ENCODE measurements at places on chromosomes 11 and 22.

GRCh38 chr11:3913921-3914320, 58.5 kb downstream of the STIM1 start:
- DNase-seq = no peak

DNA sequence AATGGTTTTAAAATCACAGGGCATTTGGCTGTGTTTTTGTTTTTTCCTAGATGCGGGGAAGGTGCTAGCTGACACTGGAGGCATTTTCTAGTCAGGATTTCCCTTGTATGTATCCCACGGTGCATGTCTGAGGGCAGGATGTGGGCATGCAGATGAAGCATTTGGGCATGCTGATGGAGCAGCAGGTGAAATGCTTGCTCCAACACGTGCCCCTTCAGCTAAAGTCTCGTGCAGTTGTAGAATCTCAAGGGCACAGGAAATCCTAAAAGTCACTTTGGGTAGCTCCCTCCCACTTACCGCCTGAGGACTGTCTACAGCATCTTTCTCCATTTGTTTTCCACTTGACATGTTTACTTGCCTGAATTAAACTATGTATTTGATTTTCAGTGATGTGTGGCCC, 429.4 kb upstream of the B3GAT1 start:
- no peak for DNase-seq

DNA sequence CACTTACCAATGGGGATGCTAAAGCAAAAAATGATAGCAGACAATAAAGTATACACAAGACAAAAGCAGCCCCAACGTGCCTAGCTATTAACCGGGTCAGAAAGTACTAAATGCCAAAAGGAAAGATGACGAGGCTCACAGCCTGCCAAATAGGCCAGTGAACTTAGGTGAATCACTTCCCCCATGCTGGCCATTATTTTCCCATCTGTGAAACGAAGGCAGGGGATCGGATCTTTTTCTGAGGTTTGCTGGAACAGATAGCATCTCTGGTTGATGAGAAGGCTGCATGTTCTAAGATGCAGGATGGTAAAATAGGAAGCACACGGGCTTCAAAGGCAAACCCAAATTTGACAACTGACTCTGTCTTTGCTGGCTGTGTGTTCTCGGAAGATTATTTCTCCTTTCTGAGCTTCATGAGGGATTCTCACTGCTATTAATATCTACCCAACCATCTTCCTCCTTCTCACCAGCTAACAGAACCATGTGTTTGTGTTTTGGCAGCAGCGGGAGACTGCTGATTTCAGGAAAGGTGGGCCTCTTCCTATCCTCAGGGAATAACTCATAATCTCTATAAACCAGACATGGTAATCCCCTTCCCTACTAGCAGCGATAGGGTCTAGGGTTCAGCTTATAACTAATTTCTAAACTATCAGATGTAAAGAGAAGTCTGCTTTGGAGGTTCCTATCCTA, 390.7 kb downstream of the LARGE1 start:
- no peak for DNase-seq

- DNase-seq = no peak
Observed at GRCh38 chr11:92830377-92831155, 138.9 kb upstream of the MTNR1B start.

- DNase-seq = no peak
Observed at GRCh38 chr11:44746894-44747293, 20.1 kb downstream of the TSPAN18 start.

DNA sequence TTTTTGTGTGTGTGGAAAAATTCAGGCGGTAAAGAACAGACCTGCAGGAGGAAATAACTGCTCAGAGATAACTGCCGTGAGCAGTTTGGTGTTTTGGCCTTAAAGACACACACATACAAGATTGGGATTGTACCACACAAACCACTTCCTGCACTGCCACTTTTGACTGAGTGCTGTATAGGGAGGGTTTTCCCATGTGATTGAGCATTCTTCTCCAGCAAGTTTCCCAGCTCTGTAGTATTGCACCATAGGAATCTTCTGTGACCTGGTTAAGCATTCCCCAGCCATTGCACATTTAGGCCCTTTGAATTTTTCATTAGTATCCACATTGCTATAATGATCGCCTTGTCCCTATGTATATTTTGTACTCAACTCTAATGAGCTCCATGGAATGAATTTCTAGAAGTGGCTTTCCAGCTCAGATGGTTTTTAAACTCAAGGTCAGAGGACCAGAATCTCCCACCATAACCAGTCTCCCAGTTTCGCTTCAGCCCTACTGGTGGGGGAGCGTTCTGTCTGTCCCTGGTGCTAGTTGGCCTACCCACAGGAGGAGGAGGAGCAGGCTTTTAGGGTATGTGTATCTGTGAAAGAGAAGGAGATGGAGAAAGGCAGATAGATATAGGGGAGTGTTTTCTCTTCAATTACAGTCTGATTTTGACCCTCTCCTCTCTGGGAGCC, 9.3 kb downstream of the CD82 start:
- no peak for DNase-seq

DNA sequence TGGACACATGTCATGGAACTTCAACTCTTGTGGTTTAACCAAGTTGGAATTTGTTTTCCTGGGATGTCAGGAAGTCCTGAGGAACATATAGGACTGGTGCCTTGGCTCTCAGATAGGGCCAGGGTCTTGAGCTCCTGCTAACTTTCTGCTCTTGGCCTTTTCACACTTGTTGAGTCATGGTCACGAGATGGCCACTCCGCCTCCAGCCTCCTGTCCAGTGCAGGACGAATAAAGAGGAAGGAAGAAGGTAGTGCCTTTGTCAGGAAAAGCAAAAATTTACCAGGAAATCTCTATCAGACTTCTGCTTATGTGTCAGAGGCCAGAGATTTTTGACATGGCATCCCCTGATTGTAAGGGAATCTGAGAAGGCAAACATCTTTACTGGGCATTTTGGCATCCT, 89.1 kb upstream of the ARHGAP20 start:
- no peak for DNase-seq

DNA sequence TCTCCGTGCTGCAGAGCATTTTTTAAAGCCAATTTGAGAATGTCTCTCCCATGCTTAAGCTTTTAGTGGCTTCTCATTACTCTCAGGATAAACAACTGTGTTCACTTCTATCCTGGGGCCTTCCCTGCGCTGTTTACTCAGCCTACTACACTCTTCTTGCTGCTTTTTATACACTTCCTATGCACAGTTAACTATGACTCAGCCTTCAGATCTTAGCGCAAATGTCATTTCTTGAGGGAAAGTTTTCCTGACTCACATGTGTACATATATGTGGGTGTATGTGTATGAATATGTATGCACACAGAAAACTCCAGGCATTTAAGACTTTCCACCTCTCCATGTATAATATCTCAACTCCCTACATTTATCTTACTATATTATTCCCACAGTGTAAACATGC, 9.8 kb downstream of the THAP12 start:
- DNase-seq = no peak

DNA sequence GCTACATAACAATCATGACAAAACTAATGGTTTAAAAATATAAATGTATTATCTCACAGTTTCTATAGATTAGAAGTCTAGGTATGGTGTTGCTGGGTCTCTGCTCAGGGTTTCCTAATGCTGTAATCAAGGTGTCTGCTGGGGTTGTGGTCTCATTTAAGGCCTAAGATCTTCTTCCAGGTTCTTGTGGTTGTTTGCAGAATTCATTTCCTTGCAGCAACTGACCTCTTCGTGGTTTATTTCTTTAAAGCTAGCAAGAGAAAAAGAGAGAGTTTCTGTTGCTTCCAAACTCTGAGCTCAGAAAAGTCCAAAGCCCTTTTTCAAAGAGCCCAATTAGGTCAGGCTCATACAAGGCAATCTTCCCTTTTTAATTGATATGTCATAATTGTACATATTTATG, 452.7 kb upstream of the CCDC179 start:
- DNase-seq = no peak

DNA sequence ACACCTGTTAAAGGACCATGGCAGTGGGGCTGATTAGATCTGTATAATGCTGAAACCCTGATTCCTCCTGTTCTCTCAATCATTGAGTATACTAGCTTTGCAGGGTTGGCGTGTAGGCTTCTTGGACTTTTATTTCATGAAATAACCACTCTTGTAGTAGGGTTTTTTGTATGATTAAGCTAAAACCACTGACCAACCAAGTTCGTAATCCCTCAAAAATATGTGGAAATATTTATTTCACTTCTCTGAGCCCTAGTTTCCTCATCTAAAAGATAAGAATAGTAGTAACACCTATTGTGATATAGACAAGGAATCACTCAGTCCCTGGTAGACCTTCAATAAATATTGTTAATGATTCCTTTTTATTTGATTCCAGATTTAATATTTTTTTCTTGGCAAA, 4.2 kb downstream of the API5 start:
- DNase-seq = no peak

DNA sequence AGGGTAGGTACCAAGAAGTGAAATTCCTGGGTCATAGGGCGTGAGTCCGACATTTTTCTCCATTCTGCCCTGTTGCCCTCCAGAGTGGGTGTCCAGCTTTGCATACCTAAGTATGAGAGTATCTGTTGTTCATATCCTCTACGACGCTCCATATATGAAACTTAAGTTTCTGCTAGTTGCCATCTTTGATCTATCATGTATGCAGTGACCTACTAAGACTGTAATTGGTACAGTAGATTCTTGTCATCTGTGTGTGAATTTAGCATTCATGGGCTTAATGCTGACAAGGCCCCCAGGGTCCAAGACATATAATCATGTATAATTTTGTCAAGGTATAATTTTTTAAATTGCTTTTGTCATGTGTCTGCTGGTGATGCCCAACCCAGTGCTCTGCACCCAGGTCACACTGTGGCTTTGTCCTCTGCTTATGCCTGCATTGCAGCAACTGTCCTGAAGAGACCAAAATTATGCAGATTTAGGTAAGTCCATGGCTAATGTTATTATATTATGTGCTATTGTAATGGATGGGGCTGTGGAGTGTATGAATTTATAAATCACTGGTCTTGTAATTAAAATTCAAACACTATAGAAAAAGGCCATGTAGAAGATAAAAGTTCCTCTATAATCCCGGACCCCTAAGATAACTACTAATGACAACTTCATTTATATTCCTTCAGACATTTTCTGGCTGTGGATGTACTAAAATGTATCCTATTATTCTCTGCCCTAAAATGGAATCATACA, 12.2 kb downstream of the NEAT1 start:
- DNase-seq = no peak

DNA sequence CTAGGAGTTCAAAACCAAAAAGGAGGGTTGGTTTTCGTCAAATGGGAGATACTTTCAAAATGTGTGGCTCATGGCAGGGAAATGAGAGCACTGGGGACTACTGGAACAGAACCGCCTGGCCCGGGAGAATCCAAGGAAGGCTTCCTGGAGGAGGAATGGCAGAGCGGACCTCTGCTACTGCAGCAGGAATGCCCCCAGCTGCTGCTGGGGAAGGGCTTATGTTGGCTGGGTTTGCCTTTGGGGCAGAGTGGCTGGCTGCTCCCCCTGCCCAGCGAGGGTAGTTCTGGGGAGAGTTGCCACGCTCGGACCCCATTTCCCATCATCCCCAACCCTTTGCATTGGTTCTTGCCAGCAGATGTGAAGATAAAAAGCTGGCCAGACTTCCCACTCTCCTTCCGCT, 10.6 kb upstream of the APOBEC3A start:
- DNase-seq = no peak

GRCh38 chr11:9642894-9643293, 21.0 kb upstream of the SWAP70 start:
- no peak for DNase-seq

DNA sequence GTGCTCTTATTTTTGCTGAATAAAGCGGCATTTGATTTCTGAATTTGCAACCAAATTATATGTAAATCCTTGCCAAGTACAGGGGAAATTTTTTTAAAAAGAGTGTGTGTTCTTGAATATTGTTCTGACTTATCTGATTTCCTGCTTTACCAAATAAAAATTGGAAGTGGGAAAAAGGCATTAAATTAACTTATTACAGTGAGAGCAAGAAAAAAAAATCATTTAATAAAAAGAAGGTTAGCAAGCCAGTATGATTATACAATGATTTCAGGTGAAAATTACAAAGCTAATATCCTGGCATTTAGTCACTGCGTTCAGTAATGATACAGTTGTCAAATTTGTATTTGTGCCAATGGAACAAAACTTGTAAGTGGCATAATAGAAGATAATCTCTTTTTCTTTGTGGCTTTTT, 82.1 kb upstream of the PPARA start:
- DNase-seq = no peak

DNA sequence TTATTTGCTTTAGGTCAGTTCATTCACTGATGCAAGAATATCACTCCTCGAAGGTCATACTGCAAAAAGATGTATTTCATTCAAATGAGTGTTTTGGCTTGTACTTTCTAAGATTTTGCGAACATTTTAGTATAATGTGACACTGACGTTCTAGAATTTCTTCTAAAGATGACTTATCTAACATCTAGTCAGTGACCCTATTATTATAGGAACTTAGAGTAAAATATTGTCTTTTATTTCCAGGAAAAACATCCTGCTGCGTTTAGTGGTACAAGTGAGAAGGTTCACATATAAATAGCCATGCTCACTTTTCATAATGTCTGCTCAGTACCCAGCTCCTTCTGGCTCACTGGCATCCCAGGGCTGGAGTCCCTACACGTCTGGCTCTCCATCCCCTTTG, at the start of gene OR52M1:
Gene OR52M1, plus strand, starts transcription at position 301 of the 400 bp plus-strand sequence. Its CDS starts 0 bp downstream, at position 301.
- no peak for DNase-seq

GRCh38 chr11:46383974-46384701, 2.7 kb downstream of the MDK start:
- no peak for DNase-seq

DNA sequence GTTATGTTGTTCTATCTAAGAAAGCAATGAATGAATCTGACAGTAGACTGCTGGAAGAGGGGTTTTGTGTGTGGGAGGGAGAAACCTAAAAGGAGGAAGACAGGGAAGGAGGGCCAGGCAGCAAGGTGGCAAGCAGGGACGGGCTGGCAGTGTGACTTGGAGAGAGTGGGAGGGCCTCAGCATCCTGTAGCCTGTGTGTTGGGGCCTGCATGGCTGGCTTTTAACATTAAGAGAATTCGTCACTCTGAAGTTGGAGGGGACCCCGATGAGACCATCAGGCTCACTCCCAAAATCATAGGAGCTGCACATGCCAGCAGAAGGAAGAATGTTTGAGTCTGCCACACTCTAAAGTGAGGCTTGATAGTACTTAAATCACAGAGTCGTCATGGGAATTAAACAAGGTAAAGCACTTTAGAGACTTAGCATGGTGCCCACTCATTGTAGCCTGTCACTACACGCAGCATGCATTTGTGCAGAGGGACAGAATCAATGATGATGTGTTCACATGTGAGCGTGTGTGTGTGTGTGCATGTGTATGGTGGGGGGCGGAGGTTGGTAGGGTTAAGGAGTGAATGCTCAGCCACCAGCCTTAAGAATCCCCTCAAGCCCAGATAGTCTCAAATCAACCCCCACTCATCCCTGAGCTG, 199.5 kb downstream of the TENM4 start:
- no peak for DNase-seq

- DNase-seq = no peak
Observed at GRCh38 chr22:48426466-48427380, 1401.0 kb downstream of the BRD1 start.

GRCh38 chr11:125935056-125935455, 10.8 kb upstream of the VSIG10L2 start:
- no peak for DNase-seq

DNA sequence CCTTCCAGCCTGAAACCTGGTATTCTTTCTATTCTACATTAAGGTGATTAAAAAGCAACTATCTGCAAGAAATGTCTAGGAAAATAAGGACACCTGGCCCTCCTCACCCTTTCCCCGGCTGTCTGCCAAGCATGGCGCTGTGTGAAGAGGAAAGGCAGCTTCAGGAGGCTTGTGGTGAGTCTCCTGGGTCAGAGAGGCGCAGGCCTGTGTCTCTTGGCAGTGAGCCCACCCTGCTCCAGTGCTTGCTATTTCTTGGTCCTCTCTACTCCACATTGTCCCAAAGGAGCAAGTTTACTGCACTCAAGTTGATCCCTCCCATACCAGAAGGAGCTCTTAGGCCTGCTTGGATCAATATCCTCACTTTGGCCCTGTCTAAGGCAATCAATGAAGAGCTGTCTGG, 520.7 kb upstream of the B3GAT1 start:
- no peak for DNase-seq
